Stimulated activated naive CD8-positive, alpha-beta T cell treated with anti-CD3 and anti-CD28 coated beads, Interleukin-15, amount 100 ng/mL, for 72 hours (primary cell): ENCODE measurements at places on chromosomes 6 and 20.
A peak's percentile ranks its signal among the peaks of the same experiment; 100 is the strongest.

GRCh38 chr6:167113047-167113754 lies 9.7 kb upstream of the CCR6 start:
- DNase-seq, result no peak

DNA sequence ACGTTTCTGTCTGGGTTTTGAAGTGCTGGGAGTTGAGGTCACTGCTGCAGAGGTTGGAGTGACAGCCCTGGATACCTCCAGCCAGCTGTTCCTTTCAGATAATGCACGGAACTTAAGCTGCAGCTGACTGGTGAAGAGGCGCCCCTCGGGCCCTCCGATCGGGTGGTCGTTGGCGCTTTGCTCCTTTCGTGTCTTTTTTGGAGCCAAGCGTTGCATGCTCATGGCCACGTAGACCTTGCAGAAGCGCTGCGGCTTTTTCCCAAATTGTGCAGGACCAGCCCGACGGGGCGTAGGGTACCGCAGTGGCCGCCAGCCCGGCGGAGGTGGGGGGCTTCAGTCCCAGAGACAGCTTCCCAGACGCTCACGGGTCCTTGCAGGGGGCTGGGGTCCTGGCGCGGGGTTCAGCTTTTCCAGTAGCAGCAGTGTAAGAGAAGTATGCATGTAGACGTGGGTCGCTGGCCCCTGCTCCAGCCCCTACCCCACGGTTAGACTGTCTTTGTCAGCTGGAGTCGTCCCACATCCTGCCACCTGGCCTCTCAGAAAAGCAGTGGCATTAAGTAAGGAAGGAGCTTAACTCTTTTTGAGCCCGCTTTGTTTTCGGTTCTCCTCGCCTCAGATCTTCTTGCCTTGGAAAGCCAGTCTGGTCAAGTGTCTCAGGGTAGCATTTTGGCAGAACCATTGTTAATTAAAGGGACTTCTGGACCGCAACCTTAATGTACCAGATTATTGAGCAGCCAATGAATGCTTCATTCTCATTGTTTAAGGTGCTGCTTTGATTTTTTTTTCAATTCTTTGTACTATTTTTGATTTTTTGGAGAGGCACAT lies 838 bp downstream of the TNFAIP3 start:
- no peak for DNase-seq

DNA sequence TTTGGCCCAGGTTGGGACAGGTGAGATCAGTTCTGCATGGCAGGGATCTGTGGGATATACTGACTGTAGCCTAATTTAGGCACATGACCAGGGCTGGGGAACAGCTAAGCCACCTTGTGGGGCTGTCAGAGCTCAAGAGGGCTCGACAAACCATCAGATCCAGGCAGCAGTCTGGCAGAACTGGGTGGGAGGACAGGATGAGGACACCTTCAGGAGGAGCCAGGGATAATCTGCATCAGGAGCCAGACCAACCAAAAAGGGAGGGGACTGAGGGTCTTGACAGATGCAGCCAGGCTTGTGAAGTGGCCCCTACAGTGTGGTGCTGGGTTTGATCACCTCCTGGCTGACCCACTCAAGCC lies 123.4 kb downstream of the MAFB start:
- DNase-seq, result no peak

GRCh38 chr6:33312361-33313104 lies 1.3 kb downstream of the TAPBP start:
- peak; percentile 55 for DNase-seq

DNA sequence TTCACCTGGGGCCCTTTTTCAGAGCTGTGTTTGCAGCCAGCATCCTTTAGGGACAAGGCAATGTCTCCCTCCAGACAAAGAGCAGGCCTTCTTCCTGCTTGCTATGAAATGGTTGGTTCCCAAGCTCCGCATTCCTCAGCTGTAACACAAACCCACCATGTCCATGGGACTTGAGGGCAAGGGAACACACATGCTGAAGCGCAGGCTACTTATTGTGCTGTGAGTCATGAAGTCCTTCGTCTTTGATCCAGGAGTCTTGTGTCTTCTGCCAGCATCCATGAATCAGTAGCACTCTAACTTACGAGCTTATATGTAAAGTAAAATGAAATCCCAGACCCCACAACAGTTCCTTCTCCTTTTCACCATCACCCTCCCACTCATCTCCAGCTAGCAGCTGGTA lies 59.0 kb downstream of the ANKRD60 start:
- no peak for DNase-seq
